Karpas-422 (cell line): ENCODE measurements at places on chromosomes 12 and 14.

GRCh38 chr14:96585672-96586013, 83.5 kb downstream of the PAPOLA start:
- DNase-seq, result peak; percentile 72

DNA sequence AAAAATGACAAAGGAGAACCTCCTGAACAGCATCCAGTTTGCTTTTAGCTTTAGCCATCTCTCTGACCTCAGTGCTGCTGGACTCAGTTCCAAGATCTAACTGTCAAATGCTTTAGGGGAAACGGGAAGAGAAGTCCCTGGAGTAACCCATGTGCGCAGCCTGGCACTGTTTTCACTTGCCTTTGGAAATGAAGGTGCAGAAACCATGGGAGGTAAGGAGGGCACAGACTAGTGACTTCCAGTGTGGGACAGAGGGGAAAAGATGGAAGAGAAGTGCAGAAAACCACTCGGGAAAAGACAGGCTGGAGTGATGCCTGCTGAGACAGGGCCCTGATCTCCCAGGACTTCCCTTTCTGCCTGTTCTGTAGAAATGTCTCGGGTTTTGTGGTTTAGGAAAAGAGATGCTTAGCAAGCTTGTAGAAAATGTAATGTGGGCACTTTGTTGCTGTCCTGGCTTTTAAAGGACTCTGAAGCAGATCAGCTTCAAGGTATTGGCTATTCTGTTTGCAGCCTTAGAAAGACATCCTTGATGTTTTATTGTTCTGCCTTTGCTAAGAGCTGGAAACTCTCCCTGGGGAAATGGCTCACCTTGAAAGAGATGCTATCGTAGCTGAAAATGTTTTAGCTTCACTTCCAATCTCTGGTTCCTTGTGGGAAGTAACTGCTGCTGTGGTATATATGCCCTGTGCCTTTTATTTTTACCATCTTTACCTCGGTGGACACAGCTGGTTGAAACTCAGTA, 124.6 kb upstream of the HIF1A start:
- DNase-seq, result no peak

DNA sequence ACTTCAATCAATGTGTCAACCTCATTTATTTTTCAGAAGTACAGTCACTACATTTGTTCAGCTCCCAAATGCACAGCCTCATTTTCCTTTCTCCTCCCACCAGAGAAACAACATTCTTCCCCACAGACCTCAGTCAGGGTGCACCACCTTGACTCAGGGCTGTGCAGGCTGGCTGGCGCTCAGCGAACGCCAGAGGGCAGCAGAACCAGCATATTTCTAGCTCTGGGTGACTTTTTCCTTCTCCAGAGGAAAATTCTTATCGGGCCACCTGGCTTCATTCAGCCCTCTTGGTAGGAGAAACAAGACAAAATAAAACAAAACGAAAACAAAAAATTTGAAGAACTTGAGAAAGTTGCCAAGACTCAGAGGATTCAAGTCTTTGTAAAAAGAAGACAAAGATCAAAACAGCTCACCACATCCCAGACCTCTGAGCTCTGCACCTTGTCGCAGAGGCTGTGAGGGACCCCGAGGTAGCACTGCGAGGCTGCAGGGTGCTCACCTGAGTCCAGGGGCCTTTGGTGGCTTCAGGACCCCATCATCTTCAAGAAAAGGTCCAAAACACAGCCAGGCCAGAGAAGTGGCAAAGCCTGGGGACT, 33.7 kb downstream of the PAH start:
- peak; percentile 69 for DNase-seq

DNA sequence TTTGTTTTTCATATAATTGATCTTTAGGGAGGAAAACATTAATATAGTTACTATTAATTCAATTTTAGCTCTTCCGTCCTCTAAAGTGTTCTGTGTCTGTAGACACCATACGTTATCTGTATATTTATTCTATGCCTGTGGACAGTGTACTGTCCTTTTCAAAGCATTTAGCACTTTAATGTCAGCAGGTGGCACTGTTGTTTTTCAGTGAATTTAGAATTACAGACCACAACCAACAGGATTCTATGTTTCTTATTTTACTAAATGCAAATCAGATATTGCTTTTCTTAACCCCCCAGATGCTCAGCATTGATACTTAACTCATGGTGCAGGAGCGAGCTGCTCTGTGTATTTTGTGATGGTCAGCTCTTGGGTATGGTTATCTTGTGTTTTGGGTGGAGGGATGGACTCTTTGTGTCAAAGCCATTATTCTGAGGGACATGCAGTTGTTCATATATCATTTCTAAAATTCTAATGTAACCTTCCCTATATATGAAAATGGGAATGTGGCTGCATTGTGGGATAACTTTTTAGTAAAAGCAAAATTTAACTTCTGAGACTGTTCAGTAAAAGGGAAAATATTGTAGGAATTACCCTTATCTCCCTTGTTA, 65.2 kb downstream of the PAPOLA start:
- DNase-seq, result peak; percentile 92

- DNase-seq, result no peak
These were observed 258.4 kb upstream of the CRY1 start for GRCh38 chr12:107351713-107352112.

DNA sequence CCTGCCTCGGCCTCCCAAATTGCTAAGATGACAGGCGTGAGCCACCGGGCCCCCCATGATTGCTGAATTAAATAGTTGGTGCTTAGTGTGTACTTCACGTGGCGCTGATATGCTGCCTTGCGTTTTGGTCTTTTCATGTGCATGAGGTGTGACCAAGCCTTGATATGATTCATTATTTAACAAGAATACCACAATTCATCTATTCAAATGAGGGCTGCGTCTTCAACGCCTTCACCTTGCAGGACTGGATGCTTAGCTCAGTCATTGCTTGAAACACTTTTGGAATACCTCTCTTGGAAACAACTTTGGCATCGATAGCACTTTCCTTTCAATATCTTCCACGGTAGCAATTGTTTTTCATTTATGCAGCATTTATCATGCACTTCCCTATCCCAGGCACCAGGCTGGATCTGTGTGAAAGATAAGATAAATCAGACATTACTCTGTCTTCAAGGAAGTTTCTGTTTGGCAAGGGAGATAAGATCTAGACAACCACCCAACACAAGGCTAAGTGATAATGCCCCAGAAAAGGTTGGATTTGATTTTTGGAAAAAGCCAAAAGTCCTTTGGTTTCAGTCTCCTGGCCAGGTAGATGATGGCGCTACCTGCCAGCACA, 1.3 kb upstream of the TEAD4 start:
- DNase-seq, result no peak

- no peak for DNase-seq
These were observed 5.7 kb upstream of the KRT5 start for GRCh38 chr12:52525661-52526499.

- DNase-seq, result peak; percentile 70
These were observed 660 bp upstream of the MCRS1 start for GRCh38 chr12:49568442-49569162.

GRCh38 chr14:26773906-26774593, 176.2 kb upstream of the NOVA1 start:
- DNase-seq, result no peak

- no peak for DNase-seq
These were observed 7.4 kb downstream of the ZBTB39 start for GRCh38 chr12:56998981-56999380.

- DNase-seq, result no peak
These were observed 126.4 kb downstream of the SCN8A start for GRCh38 chr12:51717326-51717925.

- no peak for DNase-seq
These were observed 8.1 kb downstream of the RFLNA start for GRCh38 chr12:124302807-124303578.

GRCh38 chr12:119780786-119781434, 96.2 kb downstream of the CIT start:
- DNase-seq, result peak; percentile 65

GRCh38 chr12:99137124-99137855, 492.2 kb downstream of the APAF1 start:
- DNase-seq, result no peak

- no peak for DNase-seq
These were observed 209.6 kb downstream of the ADGRD1 start for GRCh38 chr12:131163189-131163738.

GRCh38 chr12:47791351-47791746, 18.3 kb downstream of the SLC48A1 start:
- DNase-seq, result no peak

DNA sequence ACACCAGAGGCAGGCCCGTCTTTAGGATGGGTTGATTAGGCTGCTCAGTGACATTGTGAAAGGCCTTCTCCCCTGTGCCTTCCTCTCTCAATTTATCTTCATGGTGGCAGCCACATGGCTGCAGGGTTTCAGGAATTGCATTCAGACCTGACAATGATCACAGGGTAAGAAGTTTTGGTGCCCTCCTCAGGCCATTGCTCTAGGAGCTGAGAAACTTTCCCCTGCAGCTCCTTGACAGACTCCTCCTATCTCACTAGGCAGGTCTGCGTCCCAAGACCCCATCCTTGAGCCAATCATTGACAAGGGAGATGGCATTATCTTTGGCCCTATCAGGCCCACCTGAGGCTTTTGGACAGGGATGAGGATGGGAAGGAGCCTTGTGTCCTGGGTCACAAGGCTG, 57.4 kb upstream of the ANO4 start:
- DNase-seq, result no peak

- DNase-seq, result no peak
These were observed 84.0 kb downstream of the CATSPERB start for GRCh38 chr14:91647856-91648255.

- peak; percentile 90 for DNase-seq
These were observed at the start of gene CAPS2 for GRCh38 chr12:75329918-75330826. CAPS2 (minus strand) TSS chr12:75330324; CDS start chr12:75326498, 3,826 bp downstream.

DNA sequence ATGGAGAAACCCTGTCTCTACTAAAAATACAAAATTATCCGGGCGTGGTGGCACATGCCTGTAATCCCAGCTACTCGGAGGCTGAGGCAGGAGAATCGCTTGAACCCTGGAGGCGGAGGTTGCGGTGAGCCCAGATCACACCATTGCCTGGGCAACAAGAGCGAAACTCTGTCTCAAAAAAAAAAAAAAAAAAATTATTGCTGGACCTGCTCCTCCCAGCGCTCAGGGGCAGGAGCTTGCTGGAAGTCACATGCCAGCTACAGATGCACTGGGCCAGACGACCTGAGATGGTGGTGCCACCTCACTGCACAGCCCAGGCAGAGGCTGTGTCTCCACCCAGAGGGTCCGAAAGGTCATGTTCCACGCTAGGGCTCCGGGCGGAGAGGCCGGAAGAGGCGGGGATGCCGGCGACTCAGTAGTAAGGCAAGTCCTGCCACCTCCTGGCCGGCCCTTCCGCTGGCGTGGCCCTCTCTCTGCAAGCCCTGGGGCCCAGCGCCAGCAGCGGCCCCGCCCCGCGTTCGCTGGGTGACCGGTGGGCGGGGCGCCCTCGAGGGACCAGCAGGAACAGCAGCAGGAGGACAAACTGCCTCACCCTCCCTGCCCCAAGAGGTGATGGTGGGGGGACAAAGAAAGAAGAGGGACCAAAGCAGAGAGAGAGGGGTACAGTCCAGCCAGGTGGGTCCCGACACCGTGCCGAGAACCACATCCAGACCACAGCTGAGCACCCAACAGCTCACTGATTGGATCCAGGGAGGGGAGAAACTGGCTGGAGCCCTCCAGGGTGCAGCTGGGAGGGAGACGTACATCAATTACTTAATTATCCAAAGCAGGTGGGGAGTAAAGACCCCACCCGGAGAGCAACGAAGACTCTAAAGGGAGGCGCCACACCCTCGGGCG, 3.6 kb upstream of the RHOF start:
- no peak for DNase-seq

DNA sequence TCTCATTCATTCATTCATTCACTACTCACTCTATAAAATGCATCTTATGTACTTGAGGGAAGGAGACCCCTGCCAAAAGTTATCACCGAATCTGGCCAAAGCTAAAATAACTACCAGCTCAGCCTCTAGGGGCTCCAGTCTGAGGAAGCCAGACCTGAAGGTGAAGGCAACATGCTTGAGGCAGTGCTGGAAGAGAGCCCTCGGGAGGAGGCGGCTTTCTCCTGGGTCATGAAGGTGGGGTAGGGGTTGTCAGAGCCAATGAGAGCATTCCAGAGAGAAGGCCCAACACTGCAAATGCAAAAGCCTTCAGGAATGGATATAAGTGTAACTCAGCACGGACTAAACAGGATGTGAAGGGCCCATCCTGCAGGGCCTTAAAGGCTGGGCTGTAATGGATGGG, 62.4 kb downstream of the GSC start:
- peak; percentile 49 for DNase-seq

DNA sequence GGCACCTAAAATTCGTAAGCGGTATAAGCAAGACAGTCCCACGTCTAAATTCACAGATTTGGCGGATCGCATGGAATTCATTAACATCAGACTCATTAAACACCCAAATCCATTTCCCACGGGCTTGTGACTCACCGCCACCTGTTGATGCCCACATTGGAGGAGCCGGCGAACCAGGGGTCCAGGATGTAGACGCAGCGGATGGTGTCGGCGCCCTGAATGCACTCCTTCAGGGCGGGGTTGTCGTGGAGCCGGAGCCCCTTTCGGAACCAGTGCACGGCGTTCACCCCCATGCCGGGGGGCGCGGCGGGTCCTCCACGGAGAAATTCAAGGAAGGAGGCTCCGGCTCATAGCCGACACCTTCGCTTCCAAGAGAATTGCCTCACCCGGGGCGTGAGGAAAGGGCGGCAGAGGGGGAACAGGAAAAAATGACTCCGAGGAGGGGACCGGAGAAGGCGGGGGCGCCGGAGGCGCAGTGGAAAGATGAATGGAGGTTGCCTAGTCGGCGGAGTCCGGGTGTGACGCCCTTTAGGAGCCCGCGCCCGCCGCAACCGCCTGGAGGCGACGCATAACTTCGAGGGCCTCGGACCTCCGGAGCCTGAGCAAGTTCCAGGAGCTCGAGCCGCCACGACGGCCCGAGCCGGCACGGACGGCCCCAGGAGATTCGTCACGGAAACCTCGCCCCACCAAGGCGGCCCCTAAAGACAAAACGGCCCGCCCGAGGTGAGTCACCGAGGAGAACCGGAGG, 506 bp downstream of the CRY1 start:
- no peak for DNase-seq

DNA sequence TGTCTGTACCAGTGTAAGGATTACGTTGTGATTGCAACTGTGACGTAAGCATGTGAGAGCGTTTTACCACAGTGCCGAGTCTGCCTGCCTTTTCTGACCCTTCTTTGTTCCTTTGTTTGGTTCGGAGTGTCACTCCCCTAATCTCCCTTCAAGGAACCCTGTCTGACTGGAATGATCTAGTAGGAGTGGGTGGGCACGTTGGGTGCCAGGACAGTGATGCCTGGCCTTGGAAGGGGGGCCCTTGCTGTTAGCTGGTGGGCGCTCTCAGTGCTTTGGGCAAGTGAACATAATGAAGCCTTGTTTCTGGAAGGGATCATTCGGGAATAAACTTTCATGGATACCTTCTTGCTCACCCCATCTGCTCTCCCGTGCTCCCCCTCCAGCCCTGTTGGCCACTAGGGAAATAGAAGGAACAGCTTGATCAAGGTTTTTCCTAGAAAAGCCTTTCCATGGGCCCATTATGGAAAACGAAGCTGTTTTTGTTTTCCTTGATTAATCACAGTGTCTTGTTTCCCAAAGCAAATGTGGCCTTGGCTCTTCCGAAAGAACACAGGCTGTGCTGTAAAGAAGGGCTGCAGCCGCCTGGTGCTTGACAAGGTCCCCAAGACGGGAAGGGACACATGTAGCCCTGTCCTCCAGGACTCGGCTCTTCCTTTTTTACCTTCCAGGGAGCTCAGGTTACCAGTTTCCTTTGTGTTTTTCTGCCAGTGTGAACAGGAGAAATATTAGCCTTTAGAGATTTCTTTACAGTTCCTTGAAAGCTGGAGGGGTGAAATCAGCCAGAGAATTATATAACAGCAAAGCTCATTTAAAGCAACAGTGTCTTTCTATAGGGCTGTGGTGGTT, 215.5 kb downstream of the CRADD start:
- no peak for DNase-seq
